ENCODE measurements at places on chromosomes 13 and 19. TPM values are rescaled to one million over a fixed set of nuclear protein-coding genes. Genes with fewer than 3 reads are reported as not detected.

GRCh38 chr13:101157261-101157660, 259.0 kb downstream of the NALCN start:
- no peak for DNase-seq

- no peak for DNase-seq
These were observed 3.2 kb downstream of the IL17D start for GRCh38 chr13:20706661-20707060.

DNA sequence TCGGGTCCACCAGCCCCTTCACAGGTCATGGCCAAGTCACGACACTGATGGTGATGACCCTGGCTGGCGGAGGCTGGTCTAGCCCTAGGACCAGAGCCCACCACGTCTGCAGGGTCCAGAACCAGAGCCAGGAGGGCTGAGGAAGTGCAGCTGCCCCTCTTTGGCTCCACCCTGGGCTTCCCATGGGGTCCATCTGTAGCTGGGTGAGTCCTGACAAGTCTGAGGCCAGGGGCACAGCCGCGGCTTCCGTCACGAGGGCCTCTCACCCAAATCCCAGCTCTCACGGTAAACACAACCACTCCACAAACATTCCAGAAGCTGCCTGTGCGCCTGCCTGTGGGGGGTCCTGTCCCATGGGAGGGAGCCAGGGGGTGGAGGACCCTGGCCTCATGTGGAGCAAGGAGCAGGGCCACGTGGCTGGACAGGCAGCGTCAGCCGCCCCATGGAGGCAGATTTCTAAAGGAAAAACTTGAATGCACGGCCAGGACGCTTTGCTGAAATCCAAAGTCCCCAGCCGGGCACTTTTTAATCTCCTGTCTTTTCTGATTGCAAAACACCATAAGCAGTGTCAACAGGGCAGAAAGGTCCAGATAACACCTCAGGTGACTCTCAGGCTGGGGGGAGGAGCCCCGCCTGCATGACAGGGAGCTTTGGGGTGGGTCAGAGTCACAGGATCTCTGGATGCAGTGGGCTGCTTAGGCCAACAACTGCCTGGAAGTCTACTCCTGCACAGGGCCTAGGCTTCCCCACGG, 29.9 kb downstream of the CEBPG start:
- peak; percentile 51 for DNase-seq

DNA sequence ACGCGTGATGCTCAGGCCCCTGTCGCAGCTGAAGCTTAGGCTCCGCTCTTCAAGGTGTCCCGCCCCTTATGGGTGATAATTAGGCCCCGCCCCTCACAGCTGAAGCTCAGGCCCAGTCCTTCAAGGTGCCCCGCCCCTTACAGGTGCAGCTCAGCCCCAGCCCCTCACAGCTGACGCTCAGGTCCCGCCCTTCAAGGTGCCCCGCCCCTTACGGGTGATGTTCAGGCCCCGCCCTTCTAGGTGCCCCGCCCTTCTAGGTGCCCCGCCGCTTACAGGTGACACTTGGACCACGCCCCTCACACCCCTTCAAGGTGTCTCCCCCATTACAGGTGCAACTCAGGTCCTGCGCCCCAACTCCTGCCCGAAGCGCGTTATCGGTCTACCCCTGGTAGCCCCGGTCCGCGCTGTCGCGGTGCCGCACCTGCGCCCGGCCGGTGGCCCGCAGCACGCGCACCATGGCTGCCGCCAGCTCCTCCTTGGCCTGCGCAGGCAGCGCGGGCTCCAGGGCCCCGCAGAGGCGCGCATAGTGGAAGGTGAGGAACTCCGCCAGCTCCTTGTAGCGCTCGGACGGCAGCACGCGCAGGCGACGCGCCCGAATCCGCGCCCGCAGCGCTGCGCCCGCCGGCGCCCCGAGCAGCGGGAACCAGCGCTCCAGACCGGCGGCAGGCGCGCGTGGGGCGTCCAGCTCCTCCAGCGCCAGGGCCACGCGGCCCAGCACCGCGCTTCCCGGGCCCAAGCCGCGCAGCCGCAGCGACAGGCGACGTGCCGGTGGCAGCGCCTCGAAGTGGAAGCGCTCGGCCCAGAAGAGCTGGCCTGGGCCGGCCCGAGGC, 7.3 kb downstream of the RASAL3 start:
- no peak for DNase-seq

- DNase-seq: no peak
These were observed 7.7 kb upstream of the NOVA2 start for GRCh38 chr19:45981350-45981749.

- DNase-seq: no peak
These were observed 6.4 kb downstream of the ZNF808 start for GRCh38 chr19:52533901-52534300.

- no peak for DNase-seq
These were observed 1266.2 kb downstream of the SLITRK5 start for GRCh38 chr13:88937384-88937783.

GRCh38 chr19:2114218-2114617, 17.5 kb downstream of the IZUMO4 start:
- DNase-seq: no peak

DNA sequence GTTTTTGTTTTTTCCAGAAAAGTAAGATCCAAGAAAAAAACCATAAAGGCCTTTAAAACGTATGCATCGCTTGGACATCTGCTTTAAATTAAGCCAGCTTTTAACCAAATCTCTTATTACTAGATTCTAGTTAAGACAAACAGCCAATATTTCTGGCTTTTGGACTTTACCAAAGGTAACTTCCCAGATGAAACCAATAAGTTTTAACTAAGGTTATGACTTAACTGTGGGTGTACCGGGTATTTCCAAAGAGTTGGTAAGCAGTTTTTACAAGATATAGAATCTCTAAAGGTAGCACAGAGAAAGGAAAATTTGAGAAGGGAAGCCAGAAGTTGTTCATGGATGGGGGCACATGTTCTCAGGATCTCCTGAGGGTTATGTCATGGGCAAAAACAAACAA, 34.0 kb downstream of the CEACAM1 start:
- no peak for DNase-seq

- no peak for DNase-seq
These were observed 28.5 kb upstream of the ASF1B start for GRCh38 chr19:14164724-14165493.

DNA sequence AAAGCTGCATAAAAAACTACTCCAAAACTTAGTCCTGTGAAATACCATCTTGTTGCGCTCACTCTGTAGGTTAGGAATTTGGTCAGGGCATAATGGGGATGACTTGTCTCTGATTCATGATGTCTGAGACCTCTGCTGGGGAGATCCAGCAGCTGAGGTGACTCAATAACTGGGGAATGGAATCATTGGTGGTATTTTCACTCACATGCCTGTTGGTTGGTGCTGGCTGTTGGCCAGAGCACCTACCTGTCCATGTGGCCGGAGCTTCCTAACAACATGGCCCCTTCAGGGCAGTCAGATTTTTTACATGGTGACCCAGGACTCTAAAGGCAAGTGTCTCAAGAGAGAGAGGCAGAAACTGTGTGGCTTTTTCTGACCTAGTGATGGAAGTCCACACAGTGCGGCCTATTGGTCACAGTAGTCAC, 7.4 kb upstream of the ESD start:
- DNase-seq: no peak

GRCh38 chr19:21848706-21849105, 12.7 kb upstream of the ZNF43 start:
- DNase-seq: no peak

- no peak for DNase-seq
These were observed 14.1 kb downstream of the PRAM1 start for GRCh38 chr19:8488365-8488764.

- no peak for DNase-seq
These were observed 17.3 kb upstream of the OVOL3 start for GRCh38 chr19:36093687-36094086.

- no peak for DNase-seq
These were observed 97.7 kb upstream of the DOCK9 start for GRCh38 chr13:99075268-99076191.

- DNase-seq: peak; percentile 48
These were observed 24.2 kb downstream of the SERP2 start for GRCh38 chr13:44397766-44398223.

DNA sequence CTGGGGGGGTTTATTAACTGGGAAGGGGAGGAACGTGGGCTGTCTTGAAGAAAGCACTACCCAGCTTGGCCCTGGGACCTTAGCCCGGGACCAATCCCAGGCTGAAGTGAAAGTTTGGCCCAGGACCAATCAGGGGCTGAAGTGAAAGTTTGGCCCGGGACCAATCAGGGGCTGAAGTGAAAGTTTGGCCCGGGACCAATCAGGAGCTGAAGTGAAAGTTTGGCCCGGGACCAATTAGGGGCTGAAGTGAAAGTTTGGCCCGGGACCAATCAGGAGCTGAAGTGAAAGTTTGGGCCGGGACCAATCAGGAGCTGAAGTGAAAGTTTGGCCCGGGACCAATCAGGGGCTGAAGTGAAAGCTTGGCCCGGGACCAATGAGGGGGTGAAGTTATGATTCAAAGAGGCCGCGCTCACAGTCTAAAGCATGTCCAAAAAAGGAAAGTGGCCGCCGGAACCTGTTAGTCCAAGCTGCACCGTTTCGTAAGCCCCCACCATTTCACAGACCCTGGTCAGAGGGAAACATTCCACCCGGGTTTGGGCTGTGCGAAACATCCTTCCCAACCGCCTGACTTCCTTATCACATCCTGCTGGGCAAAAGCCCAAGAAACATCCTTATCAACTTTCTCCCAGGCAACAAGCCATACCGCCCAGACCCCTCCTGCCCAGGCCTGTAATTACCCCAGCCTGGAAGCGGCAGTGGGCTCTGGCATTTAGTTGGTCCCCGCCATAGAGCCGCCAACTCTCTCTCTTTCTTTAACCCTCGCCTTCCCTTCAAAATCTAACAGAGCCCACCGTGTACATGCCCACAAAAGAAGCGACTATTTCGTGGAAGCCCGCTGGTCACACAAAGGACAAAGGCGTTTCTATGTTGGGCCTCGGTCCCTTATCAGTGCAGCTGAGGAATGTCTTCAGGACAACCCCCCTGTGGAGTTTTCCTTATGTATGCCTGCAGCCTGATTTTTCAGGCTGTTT, 1.1 kb downstream of the ZNF850 start:
- peak; percentile 75 for DNase-seq

GRCh38 chr19:18869781-18870530, 26.0 kb downstream of the CERS1 start:
- no peak for DNase-seq

GRCh38 chr19:4576016-4576933, 16.8 kb upstream of the SEMA6B start:
- DNase-seq: peak; percentile 84

GRCh38 chr13:30128095-30128494, 179.3 kb downstream of the KATNAL1 start:
- DNase-seq: no peak

PDE4C gene
- total RNA-seq: 2.1 TPM

PLEKHA4 gene
- 519 TPM for total RNA-seq

RB1 gene
- 58.5 TPM for total RNA-seq

SMIM44 gene
- total RNA-seq: not detected

PRDX2 gene
- total RNA-seq: 117 TPM

All from sciatic nerve (tissue), 2 donors.